SJSA1 (cell line): ENCODE measurements at places on chromosomes 11 and 22. TPM values are rescaled to one million over a fixed set of nuclear protein-coding genes. Genes with fewer than 3 reads are reported as not detected.

DNA sequence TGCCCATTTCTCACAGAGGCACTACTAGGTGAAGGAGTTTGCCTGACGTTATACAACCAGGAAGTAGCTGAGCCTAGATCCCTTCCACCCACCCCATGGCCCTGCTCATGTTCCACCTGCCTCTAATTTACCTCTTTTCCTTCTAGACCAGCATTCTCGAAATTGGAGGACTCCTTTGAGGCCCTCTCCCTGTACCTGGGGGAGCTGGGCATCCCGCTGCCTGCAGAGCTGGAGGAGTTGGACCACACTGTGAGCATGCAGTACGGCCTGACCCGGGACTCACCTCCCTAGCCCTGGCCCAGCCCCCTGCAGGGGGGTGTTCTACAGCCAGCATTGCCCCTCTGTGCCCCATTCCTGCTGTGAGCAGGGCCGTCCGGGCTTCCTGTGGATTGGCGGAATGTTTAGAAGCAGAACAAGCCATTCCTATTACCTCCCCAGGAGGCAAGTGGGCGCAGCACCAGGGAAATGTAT lies 14.1 kb downstream of the PIK3IP1 start:
- no peak for DNase-seq

- no peak for DNase-seq
Observed at GRCh38 chr22:45469281-45470073, 33.2 kb upstream of the FBLN1 start.

- DNase-seq = no peak
Observed at GRCh38 chr22:36012332-36012731, 16.3 kb downstream of the RBFOX2 start.

DNA sequence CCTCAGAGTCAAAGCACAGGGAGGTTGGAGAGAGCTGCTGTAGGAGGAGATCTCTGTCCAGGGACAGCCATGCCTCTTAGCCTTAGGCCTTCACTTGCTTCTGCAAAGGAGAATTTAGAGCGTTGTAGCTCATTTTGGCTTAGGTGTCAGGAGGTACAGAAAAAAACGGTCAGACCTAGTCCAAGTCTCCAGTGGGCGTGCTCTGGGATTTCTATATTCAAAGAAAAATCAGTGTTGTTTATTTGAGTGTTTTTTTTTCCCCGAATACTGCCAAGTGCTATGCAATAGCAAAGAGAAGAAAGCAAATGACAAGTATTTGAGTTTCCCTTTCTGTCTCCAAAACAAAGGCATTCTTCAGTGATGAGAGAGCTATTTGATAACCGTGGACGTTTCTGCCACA lies 22.7 kb upstream of the OPCML start:
- no peak for DNase-seq

The TCN1 gene
- not detected in 2 replicates for total RNA-seq

DNA sequence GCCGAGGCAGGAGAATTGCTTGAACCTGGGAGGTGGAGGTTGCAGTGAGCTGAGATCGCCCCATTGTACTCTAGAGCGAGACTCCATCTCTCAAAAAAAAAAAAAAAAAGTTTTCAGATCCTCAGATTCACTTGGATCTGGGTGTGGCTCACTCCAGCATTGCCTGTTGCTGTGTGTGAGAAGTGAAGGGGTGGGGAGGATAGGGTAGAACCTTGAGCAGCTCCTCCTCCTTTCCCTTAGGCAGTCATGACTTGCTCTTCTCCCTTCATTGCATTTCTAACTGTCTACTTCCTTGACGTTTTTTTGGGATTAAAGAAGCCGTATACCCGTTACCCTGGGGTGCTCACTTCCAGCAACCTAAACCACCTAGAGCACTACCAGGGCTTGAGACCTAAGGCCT lies 63.1 kb upstream of the YWHAH start:
- no peak for DNase-seq

The MRGPRE gene
- not detected in 2 replicates for total RNA-seq

DNA sequence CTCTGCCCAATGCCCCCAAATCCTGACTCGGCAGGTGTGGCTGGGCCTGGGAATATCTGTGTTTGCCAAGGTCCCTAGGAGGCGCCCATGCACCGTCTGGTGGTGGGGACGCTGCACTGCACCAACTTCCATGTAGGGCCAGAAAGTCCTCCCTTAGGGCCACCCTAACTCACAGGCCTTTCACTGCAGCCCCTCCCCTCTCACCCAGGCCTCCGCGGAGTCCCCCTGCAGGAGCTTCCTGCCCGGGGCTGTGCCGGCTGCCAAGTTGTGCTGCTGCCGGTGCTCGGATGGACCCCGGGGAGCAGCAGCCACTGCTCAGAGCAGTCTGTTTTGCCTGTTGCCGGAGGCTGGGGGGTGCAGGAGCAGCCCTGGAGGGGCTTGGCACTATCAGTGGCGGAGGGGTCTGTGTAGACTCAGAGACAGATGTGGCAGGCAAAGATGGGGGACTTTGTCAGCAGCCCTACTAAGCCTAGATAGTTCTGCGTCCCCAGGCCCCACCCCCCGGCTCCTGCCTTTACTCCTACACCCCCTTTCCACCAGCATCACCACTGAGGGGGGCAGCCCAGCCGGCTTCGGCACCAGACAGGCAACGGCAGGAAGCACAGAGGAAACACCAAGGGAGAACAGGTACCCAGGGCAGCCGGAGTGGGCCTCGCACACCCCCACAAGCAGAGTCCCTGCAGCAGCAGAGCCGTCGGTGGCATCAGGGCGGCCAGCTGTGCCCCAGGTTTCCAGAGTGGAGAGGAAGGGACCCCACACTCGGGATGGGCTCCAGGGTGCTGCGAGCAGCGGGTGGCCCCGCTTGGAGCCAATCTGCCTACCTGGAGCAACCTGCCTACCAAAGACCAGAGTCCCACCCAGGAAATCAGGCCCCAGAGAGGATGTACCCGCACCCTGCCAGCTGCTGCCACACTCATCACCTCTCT lies 124.3 kb downstream of the TRIM29 start:
- DNase-seq = no peak

GRCh38 chr22:39309364-39309861 lies 10.0 kb downstream of the RPL3 start:
- DNase-seq = no peak

The TBCEL gene
- total RNA-seq = 4.6 and 9.7 TPM in 2 replicates

GRCh38 chr11:42329929-42330565 lies 870.6 kb upstream of the LRRC4C start:
- DNase-seq = no peak

GRCh38 chr11:68709062-68709461 lies 24.7 kb downstream of the GAL start:
- DNase-seq = no peak
